ENCODE measurements at places on chromosomes 11 and 22.

DNA sequence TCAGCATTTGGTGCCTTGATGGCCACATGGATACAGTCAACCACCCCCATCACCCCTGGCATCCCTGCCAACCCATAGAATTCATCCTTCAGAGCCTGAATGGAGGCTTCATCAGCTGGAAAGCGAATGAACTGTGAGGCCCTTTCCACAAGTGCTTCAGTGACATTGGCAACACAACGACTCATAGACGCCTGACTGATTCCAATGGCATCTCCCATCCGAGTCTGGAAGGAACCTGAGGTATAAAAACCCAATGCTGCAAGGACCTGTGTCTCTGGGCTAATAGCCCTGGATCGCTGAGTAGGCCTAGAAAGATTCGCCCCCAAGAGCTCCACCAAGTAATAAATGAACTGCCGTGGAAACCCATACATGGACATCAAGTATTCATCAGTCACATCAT is 1.3 kb downstream of the HARBI1 start:
- no peak for DNase-seq

- peak; percentile 7 for DNase-seq
Measured at GRCh38 chr11:110130642-110131238, 37.5 kb downstream of the ZC3H12C start.

DNA sequence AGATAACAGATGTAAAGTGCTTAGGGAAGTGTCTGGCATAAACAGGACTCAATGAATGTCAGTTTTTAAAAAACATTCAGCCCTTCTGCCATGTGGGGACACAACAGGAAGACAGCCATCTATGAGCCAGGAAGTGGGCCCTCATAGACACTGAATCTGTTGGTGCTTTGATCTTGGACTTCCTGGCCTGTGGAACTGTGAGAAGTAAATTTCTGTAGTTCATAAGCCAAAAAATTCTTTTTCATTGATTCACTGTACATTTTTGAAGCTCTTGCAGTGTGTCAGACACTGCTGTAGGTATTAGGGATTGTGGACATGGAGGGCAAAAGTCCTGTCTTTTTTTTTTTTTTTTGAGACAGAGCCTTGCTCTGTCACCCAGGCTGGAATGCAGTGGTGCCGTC is 188.6 kb downstream of the HIPK3 start:
- DNase-seq = no peak

GRCh38 chr11:35618497-35619115 is 346 bp downstream of the FJX1 start:
- no peak for DNase-seq

DNA sequence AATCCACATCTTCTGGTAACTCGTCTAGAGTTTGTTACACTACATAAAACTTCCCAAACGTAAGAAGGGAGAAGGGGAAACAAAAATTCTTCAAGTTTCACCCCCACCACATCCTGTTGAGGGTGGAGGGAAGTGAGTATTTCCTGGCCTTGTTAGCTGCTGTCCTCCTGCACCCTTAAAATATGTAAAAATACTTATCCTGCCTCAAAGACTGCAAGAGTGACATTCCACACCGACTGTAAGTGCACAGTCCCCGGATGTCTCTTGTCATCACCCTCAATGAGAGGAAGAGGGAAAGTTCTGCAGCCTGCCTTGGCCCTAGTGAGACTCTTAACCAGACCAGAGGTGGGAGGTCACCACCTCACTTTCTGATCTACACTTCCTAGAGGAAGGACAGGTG is 3.3 kb downstream of the TMEM121B start:
- DNase-seq = no peak

GRCh38 chr11:33885338-33886005 is 6.4 kb downstream of the LMO2 start:
- no peak for DNase-seq

All from iPS DF 19.7 (cell line).